Chondrocyte (in vitro differentiated cells): ENCODE measurements at places on chromosomes 1 and 21. TPM values are rescaled to one million over a fixed set of nuclear protein-coding genes. Genes with fewer than 3 reads are reported as not detected.

CAPN8 gene
- not detected in 3 replicates for total RNA-seq

SPRR2G gene
- total RNA-seq: not detected in 3 replicates

HTR6 gene
- total RNA-seq: not detected in 3 replicates

FBXO44 gene
- total RNA-seq: 15.7 to 17.5 TPM (median 16.5 TPM) in 3 replicates

- no peak overlapping the region for H3K4me3 ChIP-seq
- H3K36me3 ChIP-seq: peaks cover 4% of the 10 kb centered on the region
- no peak for DNase-seq
- no peak overlapping the region for H3K27ac ChIP-seq
- H3K4me1 ChIP-seq: no peaks in the 10 kb centered on the region
Observed at GRCh38 chr1:147204080-147204479, 21.1 kb downstream of the FMO5 start.

GRCh38 chr1:194281376-194281775 is 1095.0 kb upstream of the B3GALT2 start:
- no peaks in the 10 kb centered on the region for H3K27me3 ChIP-seq
- no peaks in the 10 kb centered on the region for H3K4me1 ChIP-seq
- DNase-seq: no peak
- no peak overlapping the region for H3K4me3 ChIP-seq
- H3K27ac ChIP-seq: no peak overlapping the region
